ENCODE measurements at places on chromosomes 7 and 10.

DNA sequence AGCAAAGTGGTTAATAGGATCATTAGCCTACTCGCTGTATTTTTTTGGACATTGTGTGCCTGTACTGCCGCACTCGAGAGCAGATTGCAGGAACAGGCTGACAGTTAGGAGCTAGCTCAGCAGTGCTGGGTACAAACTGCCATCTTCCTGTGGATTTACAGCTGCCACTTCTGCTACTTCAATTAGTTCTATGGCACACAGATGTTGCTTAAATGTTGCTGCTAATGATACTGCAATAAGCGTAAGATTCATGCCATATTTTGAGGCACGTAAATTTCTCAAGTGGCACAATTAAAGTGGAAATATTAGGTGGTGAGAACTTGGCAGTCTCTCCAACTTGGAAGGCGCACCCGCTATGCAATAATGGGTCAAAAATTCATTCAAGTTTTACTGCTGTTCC lies 171.9 kb downstream of the EBF3 start:
- no peak for DNase-seq

DNA sequence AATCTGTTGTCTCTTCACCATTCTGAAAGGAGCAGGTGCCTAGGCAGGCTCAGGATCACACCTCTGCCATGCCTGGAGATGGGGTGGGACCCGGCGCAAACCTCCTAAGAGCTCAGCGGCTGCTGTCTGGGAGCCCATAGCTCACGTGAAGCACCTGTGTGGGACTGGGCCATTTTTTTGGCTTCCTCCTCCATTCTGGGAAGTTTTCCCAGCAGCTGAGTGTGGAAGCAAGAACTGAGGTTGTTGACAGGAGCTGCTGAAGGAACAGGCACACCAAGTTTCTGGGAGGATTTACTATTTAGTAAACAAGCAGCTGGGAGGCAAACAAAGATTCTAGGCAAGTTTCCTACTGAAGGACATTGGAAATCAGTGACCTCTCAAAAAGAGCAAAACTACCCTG lies 77.3 kb downstream of the FAM13C start:
- no peak for DNase-seq

DNA sequence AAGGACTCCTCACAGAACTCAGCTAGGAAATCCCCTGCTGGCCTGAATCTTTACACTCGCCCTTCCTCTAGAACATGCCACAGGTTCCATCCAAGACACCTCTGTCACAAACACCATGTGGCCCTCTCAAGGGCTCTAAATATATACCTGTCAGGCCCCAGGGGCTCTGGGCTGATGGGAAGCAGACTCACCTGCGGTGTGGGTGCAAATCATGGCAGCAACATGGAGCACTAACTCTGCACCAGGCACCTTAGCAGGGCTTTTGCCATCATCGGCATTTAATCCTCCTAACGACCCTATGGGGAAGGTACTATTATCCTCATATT lies 17.3 kb downstream of the SH3PXD2A start:
- DNase-seq: no peak

DNA sequence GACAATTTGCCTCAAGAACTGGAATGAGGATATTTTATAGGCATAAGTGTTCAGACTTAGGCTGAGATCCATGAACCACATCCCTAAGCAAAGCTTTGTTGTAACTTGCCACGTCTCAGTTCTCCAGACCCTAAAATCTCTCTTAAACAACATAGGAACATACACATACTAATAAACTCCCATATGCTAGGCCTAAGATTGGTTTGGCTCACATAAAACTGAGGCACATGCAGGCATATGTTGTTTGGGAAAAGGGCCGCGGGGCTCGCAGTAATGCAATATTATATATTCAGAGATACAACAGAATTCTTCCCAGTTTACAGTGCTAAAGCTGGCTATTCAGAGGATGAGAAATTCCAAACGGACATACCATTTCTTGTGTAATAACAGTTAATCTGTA lies 61.0 kb downstream of the DOCK4 start:
- no peak for DNase-seq

- DNase-seq: no peak
Observed at GRCh38 chr7:24757353-24758275, at the start of gene GSDME. TSS of gene GSDME (minus strand) at chr7:24757464. CDS start at chr7:24749774, 7,690 bp downstream.

GRCh38 chr10:119686465-119687191 lies 35.4 kb downstream of the BAG3 start:
- peak; percentile 67 for DNase-seq

GRCh38 chr10:114955984-114956383 lies 18.0 kb downstream of the TRUB1 start:
- DNase-seq: no peak

DNA sequence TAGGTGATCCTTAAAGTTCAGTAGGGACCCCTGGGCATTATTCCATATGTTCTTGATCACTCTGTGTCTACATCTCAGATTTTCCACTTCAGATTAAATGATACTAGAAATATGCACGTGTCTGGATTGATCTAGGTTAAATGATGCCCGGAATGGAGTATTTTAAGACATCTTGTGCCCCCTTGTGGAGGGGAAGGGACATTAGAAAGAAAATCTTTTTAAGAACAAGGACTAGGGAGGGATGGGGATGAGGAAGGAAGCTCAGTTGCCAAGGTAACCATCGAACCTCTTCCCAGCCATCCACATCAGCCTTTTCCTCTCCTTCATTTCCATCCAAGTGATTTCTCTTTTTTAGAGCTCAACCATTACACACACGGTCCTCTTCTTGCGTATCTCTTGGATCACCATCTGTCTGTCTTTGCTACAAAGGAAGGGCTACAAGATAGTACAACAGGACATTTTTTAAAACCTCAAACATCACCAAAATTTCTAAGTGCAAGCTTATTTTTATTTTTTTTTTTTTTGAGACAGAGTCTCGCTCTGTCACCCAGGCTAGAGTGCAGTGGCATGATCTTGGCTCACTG lies 40.5 kb downstream of the PRSS2 start:
- DNase-seq: peak; percentile 76

DNA sequence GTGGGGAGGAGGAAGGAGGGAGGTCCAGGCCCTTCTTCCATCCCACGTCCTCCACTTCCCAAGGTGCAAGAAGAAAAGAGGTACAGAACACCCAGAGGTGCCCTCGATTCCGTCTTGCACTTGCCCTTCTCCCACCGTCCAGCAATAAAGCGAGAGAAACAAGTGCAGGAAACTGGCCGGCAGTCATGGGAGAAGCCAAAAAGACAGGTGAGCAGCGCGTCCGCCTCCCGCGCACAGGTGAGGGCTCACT lies 1.3 kb downstream of the C10orf95 start:
- DNase-seq: no peak

DNA sequence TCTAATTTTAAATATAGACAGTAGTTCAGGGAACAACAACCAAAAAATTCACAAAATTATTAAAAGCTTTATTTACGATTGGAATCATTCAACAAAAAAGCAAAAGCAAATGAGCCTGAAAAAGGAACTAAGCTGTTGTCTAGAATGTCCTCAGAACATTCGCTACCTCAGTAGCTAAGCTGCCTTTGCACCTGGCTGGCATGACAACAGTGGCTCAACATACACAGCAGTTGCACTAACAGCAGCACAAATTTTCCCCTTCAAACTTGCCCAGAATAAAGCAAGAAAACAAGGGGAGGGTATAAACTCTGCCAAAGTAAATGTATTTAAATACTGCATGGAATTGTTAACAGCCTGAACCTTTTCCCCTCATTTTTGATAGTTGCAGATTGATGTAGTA lies 70.4 kb upstream of the GRID1 start:
- DNase-seq: no peak

- DNase-seq: no peak
Observed at GRCh38 chr7:92306153-92306552, 60.4 kb downstream of the ANKIB1 start.

DNA sequence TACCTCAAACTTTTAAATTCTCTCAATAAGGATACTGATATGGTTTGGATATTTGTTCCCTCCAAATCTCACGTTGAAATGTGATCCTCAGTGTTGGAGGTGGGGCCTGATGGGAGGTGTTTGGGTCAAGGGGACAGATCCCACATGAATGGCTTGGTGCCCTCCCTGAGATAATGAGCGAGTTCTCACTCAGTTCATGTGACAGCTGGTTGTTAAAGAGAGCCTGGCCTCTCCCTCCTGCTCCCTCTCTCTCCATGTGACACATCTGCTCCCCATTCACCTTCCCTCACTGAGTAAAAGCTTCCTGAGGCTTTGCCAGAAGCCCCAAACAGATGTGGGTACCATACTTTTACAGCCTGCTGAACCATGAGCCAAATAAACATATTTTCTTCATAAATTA lies 19.2 kb downstream of the ABCB4 start:
- DNase-seq: no peak

- DNase-seq: no peak
Observed at GRCh38 chr10:59575269-59575668, 134.4 kb downstream of the SLC16A9 start.

DNA sequence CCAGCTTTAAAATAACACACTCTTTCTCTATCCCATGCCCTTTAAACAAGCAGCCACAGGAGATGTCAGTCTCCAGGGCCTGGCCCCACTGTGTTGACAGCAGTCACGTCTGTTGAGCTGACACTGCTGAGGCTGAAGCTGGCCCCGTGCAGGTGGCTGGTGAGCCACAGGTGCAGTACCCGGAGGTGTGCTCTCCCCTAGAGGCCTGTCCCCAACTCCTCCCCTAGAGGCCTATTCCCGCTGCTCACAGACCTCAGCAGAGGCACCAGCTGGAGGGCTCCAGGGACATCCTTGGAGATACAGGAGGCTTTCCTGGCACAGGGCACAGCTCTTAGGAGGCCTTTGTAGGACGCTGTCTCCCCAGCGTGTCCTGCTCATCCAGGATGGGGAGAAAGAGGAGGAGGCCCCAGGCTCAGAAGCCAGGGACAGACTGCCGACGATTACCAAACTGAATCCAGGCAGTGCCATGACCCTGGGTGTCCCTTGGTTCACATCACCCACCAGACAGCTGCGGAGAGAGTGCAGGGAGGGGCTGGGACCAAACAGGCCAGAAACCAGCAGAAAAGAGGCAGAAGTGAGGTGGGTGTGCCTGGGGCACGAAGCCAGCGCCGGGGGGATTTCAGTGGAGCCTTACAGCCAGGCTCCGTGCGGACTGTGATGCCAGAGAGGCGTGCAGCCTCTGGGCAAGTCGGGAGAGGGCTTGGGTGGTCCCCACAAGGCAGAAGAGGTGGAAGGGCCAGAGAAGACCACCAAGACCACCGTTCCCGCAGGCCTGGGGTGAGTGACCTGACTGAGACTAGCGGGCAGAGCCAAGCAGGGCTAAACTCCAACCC lies 18.5 kb upstream of the TTYH3 start:
- DNase-seq: no peak

DNA sequence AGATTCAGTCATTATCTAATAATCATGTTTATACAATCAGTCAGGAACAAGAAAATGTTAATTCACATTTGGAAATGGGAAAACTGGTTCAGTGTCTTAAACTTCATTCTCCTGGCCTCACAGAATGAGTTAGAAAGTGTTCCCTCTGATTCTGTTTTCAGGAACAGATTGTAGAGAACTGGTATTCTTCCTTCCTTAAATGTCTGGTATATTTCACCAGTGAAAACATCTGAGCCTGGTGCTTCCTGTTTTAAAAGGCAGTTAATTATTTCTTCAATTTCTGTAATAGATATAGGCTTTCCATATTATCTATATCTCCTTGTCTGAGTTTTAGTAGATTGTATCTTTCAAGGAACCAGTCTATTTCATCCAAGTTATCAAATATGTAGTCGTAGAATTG lies 97.1 kb upstream of the TMEM168 start:
- DNase-seq: peak; percentile 33

GRCh38 chr10:129960481-129961156 lies 3.5 kb downstream of the EBF3 start:
- no peak for DNase-seq

DNA sequence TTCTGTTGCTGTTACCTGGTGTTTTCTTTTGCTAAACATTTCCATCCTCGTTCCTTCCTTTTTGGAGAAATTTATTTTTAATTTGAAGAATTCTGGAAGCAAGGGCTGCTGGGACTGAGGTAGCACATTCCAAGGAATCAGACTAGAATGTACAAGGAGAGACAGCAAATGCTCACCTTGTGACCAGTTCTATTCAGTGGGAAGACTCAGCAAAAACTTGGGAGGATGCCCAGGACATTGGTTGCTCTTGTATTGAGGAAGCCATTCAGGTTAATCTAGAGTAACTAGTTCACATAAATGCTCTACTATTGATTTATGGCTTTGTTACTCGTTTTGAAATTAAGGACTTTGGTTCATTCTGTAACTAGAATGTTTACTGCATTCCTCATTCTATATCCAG lies 11.3 kb downstream of the PLCE1 start:
- DNase-seq: no peak

GRCh38 chr10:48614481-48615390 lies 9.9 kb upstream of the ARHGAP22 start:
- no peak for DNase-seq

GRCh38 chr7:124914298-124914697 lies 15.3 kb downstream of the POT1 start:
- no peak for DNase-seq

- no peak for DNase-seq
Observed at GRCh38 chr10:60893231-60893630, 50.8 kb downstream of the RHOBTB1 start.

GRCh38 chr7:4641091-4641666 lies 40.9 kb upstream of the FOXK1 start:
- no peak for DNase-seq

DNA sequence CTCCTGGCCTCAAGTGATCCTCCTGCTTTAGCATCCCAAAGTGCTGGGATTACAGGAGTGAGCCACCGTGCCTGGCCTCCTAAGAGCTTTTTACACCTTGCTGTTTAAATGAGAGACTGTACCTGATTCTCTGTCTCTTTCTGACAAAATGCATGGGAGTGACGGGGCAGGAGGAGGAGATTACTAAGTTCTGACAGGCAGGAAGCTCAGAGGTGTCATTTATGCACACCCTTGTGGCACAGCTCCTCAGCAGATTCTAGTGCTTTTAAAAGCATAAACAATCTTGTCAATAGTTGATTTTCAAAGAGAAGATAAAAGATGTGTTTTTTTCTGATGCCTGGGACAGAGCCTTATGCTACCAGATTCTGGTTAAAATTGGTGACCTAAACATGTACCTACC lies 39.7 kb upstream of the STEAP4 start:
- no peak for DNase-seq

- no peak for DNase-seq
Observed at GRCh38 chr7:139589474-139589873, 66.0 kb downstream of the CLEC2L start.

GRCh38 chr10:59508296-59508695 lies 145.9 kb upstream of the FAM13C start:
- DNase-seq: no peak

DNA sequence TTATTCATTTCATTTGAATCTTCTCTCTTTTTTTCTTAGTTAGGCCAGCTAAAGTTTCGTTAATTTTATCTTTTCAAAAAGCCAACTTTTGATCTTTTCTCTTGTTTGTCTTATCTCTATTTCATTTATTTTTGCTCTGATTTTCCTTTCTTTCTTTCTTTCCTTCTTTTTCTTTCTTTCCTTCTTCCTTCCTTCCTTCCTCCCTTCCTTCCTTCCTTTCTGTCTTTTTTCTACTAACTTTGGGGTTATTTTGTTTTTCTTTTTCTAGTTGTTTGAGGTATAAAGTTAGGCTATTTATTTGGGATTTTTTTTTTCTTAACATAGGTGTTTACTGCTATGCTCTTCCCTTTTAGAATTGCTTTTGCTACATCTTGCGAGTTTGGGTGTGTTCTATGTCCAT lies 13.2 kb upstream of the ASB15 start:
- no peak for DNase-seq

All from KBM-7 (cell line).